ENCODE measurements at places on chromosomes 12 and 14. TPM values are rescaled to one million over a fixed set of nuclear protein-coding genes. Genes with fewer than 3 reads are reported as not detected.

- peak; percentile 32 for DNase-seq
These were observed 848.4 kb upstream of the FBXO33 start for GRCh38 chr14:40280652-40281051.

Gene PPP4R4
- total RNA-seq = not detected

- DNase-seq = peak; percentile 26
These were observed 58.7 kb downstream of the TUNAR start for GRCh38 chr14:95935228-95935822.

DNA sequence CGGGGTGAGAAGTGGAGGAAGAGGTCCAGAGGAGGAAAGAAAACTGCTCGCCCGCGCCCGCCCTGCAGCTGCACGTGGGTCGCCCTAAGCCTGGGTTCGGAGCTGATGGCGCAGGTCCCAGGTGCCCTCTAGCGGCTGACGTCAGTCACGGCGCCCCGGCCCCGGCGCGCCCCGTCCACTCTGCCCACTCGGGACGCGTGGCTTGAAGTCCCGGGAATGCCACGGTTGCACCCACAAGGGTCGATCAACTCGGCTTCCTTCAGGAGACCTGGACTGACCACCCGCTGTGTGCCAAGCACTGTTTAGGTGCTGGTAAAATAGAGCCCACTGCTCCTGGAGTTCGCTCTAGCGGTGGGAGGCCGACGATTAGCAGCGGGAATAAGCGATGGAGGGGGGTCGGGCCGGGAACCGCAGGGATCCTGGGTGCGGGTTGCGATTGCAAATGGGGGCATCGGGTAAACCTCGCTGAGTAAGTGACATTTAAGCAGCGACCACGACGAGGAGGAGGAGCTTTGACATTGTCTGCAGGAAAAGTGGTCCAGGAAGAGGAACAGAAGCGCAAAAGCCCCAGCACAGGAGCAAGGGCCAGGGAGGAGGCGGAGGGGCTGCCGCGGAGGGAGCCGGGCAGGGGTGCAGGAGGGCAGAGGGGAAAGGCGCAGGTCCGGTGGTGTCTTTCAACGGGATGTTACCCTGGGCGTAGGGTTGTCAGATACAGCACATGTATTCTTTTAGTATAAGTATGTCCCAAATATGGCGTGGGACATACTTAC, 5.1 kb upstream of the ZNF839 start:
- DNase-seq = peak; percentile 78

- DNase-seq = no peak
These were observed 26.9 kb upstream of the PYGL start for GRCh38 chr14:50970886-50971781.

Gene CD163L1
- 0.35 TPM for total RNA-seq

Gene SLC7A7
- total RNA-seq = not detected

Gene IFNG-AS1
- total RNA-seq = not detected

DNA sequence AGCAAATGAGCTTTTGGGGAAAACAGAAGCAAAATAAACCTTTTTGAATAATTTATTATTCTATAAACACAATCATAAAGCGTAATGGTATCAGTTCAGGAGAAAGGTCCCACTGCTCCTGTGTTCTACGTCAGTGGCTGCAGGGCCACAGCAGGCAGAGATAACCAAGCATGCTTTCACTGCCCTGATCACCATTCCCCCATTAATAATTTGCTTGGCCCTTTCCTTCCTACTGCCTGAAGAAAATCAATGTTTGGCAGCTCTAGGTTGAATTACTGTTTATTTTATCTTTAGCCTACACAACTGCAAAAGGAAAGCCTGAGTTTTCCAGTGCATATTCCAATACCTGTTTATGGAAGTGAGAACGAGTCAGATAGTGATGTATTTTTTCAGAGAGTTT, 369.9 kb downstream of the DIO2 start:
- DNase-seq = no peak

DNA sequence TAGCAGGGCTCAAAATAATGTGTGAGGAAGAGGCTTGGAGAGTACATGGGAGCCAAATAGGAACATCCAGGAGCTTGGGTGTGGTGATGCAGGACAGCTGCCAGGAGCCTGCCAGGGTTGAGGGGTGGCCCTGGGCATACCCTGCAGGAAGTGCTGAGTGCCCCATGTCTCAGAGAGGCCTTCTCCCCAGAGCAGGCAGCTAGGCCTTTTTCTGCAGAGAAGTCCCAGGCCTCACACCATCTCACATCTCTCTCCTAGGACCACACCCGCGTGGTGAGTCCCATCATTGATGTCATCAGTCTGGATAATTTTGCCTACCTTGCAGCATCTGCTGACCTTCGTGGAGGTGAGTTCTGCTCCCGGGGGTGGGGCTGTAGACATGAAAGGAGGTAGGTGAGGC, 66.9 kb downstream of the ERH start:
- DNase-seq = no peak

Gene PXN
- 313 TPM for total RNA-seq

DNA sequence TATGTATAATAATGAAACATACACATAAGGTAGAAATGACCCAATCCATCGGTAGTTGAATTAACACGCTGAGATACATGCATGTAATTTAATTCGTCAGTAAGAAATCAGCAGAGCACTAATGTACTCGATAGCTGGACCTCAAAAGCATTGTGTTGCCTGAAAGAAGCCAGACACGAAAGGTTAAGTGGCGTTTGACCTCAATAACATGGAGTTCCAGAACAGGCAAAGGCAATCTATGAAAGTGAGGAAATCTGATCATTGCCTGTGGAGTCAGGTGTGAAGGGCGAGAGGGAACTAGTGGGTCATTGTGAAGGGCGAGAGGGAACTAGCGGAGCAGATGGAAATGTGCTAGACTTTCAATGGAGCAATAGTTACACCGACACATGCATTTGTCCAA, 970.4 kb upstream of the TMEM132C start:
- DNase-seq = no peak

- DNase-seq = no peak
These were observed 323.3 kb upstream of the E2F7 start for GRCh38 chr12:77388445-77389265.

DNA sequence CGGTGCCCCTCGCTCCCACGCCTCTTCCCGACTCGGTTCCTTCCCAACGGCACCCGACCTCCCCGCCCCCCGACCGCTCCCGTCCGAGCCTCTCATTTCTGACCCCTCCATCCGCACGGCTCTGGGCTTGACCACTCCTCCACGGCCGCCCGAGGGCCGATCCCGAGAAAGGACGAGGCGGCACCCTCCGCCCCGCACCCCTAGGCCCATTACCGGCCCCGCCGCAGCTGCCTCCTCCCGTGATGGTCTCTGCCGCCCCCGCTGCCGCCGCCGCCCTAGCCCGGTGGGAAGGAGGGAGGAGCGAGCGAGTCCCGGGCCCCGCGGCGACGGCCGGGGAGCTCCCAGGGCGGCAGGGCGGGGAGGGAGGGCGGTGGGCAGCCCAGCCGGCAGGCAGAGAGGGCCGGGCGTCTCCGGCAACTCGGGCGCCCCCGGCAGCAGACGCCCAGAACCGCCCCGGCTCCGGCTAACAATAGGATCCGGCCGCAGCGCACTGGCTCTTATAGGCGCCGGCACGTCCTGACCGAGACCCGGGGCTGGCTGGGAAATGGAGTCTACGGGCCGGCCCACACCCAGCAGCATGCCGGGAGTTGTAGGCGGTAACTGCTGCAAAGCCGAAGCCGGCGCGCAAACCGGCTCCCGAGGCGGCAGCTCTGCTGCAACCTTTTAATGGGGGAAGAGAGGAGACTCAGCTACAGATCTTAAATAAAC, at the start of gene CSRNP2:
Gene CSRNP2 (minus strand): TSS at position 471 of the 708 bp plus-strand sequence. CDS start 7,035 bp downstream, outside the sequence.
- peak; percentile 94 for DNase-seq

Gene BCL11B
- 0.73 TPM for total RNA-seq

DNA sequence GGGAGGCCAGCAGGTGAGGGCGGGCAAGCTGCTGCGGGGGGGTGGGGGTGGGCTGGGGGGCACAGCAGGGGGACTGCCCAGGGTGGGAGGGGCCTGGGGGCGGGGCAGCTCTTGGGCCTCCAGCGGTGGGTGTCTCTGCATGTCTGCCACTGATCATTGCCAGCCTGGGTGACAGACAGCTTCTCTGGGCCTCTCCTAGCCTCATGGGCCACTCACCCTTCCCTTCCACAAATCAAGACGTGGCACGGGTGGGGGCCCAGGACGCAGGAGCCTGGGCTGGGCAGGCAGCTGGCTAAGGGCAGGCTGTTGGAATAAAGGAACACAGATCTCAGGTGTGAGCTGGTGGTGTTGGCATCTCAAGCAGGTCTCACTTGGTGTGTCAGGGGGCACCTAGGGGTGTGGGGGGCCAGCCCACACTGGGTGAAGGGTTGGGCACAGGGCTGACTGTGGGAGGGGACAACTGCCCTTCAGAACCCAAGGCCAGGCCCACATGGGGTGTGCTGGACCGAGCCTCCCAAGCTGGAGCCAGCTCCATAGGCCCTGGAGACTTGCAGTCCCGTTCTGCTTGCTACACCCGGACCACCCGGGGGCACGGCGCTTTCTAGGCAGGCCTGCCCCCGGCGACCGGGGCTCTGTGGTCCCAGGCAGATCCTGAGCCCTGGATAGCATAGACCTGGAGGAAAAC, 3.0 kb downstream of the TEDC1 start:
- DNase-seq = no peak

GRCh38 chr12:118979763-118980406, 1.5 kb upstream of the SRRM4 start:
- DNase-seq = peak; percentile 70

- DNase-seq = no peak
These were observed 42.4 kb downstream of the OVCH1 start for GRCh38 chr12:29455087-29455486.

DNA sequence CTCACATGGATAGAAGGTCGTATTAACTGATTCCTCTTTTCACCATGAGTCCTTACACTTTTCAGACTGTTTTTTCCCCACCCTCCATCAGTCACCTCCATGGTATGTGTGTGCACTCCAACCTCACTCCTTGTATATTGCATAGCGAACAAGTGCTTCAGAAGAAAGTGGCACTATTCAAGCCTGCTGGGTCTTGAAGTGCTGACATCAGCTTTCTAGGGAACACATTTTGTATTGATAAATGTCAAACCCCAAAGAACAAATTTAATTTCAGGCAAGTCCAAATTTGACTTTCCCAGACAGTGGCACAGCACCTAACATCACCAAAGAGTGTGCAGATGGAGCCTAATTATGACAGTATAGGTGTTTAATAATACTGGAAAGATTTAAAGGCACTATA, 617.4 kb upstream of the STXBP6 start:
- no peak for DNase-seq

GRCh38 chr12:27785882-27786570, 6.0 kb upstream of the MANSC4 start:
- DNase-seq = peak; percentile 93

GRCh38 chr14:75217508-75218206, 41.2 kb upstream of the TMED10 start:
- DNase-seq = no peak

Gene CIT
- total RNA-seq = 112 TPM

- DNase-seq = peak; percentile 57
These were observed 6.1 kb downstream of the RHOF start for GRCh38 chr12:121787063-121788025.

GRCh38 chr12:128513331-128513730, 246.4 kb downstream of the TMEM132C start:
- DNase-seq = no peak

Gene CPNE6
- not detected for total RNA-seq

GRCh38 chr12:123571343-123571813, 13.0 kb upstream of the TMED2 start:
- DNase-seq = peak; percentile 35

DNA sequence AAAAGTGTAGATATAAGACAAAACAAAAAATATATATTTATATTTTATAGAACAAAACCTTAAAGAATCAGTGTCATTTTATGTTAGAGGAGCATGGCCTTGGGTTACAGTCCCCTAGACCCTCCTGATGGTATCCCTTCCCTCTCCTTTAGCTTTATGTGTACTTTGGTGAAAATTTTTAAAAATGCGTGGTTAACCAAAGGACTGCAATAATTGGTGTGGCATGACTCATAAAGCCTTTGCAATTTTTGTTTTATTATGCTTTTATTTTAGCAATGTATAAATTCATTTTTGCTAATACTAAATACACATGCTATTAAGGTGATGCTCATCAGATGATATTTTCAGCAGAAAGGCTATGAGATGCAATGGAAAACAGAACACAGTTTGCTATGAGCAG, 264.4 kb downstream of the SYT1 start:
- no peak for DNase-seq

GRCh38 chr14:47674148-47674542, 1.3 kb downstream of the MDGA2 start:
- no peak for DNase-seq

DNA sequence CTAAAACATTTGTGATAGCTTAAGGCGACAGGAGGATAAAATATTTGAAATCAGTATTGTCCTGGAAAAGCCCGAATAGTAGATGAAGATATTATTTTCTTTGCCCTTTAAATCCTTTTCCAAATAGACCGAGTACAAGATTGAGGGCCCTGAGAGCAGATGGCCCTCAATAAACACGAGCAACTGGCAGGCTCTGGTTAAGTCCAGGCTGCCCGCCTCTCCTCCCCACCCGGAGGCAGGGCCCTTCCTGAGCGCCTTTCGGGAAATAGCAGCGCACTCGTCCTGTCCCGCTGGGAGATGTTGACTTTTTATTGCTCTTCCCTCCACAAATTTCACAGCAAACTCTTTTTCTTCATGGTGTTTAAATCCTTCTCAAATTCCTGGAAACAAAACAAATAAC, 50.8 kb upstream of the MAX start:
- DNase-seq = no peak

DNA sequence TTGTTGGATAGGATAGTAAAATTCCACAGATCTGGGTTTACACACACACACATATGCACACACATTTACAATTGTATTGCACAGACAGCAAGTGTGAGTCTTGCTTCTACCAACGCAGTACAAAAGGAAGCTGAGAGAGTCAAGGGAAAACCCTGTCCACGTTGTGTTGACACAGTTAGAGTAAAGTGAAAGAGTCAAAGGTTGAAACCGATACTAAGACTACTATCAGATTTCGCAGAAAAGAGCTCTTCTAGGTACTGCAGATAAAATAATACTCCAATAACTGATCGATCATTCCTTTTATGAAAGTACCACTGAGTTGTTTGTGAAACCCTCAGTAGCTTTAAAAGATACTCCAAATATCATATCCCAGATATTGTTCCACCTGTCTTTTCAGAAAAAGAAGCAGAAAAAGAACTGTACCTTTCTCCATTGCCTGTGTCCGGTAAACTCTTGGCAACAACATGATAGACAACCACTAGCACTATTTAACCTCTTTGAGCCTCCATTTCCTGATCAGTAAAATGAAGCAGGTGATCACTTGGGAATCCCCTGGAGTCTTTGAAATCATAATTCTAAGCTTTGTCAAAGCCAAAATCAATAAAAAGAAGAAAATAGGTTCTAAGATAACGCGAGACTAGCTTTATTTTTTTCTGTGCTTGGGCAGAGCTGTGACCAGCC, 224.6 kb upstream of the FOXN3 start:
- no peak for DNase-seq

DNA sequence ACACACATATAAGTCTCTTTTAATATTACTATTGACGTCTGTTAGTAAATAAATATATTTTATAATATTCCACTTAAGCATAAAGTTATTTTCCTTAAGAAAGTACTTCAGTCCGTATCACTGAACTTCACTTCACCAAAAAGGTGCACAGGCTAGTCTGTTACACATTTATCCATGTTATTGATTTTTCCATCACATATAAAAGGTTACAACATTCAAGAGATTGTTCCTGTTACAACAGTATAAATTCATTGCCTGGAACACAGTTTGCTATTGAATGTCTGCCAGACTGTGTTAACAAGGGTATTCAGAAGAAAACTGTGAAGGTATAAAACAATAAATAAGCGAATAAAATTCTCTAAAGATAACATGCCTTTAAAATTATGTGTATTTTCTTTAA, 175.9 kb downstream of the NTS start:
- no peak for DNase-seq

- peak; percentile 49 for DNase-seq
These were observed at the start of gene ZDHHC22 for GRCh38 chr14:77141214-77142004. Gene ZDHHC22, minus strand, starts transcription at chr14:77141791. Its CDS starts 2,053 bp downstream, at chr14:77139738.

Gene IAPP
- total RNA-seq = not detected
